D341Med (cell line): ENCODE measurements at places on chromosomes 5 and 9.

DNA sequence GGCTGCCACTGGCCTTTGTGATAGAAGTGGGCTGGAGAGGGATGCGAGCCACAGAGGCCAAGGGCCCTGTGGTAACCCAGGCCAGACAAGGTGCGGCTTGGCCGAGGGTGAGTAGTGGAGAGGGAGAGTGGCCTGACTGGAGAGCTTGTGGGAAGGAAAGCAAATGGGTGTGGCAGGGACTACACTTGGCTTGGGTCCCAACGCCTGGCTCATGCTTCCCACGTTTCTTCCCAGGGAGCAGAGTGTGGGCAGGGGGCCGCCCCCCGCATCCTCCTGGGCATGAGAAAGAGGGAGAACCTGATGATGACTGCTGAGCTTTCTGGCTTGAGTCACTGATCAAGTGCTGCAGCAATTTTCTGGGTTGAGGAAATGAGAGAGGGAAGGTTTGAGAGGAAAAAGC is 95.7 kb downstream of the ANKH start:
- no peak for DNase-seq

DNA sequence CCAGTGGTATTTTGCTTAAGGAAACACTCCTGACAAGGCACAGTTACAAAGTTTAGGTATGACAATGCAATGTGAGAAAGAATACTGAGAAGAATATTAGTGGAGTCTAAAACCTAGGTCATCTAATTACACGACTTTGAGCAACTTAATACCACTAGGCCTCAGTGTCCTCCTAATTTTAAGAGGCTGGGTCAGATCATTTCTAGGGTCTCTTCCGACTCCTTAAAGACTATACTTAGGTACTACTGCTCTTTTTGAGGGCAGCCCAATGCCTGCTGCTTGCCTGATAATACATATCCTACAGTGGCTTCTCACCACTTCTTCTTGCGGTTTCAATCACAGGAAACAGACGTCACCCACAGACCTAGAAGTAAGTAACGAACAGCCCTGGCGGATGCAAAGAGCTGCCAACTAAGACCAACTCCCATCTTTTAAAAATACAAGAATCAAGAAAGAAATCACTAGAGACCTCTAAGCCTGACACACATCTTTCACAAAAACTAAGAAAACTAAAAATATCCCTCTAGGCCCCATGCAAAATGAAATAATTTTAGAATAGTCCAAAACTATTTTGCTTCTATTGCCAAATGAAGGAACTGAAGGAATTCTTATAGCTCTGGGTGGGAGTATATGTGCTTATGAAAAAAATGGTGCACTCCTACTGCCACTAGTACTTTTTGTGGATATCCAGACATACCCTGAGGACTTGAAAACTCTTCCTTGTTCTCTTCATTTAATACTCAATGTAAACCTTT is 13.1 kb downstream of the DIAPH1 start:
- DNase-seq = no peak

GRCh38 chr5:107651325-107651724 is 19.4 kb downstream of the EFNA5 start:
- no peak for DNase-seq

DNA sequence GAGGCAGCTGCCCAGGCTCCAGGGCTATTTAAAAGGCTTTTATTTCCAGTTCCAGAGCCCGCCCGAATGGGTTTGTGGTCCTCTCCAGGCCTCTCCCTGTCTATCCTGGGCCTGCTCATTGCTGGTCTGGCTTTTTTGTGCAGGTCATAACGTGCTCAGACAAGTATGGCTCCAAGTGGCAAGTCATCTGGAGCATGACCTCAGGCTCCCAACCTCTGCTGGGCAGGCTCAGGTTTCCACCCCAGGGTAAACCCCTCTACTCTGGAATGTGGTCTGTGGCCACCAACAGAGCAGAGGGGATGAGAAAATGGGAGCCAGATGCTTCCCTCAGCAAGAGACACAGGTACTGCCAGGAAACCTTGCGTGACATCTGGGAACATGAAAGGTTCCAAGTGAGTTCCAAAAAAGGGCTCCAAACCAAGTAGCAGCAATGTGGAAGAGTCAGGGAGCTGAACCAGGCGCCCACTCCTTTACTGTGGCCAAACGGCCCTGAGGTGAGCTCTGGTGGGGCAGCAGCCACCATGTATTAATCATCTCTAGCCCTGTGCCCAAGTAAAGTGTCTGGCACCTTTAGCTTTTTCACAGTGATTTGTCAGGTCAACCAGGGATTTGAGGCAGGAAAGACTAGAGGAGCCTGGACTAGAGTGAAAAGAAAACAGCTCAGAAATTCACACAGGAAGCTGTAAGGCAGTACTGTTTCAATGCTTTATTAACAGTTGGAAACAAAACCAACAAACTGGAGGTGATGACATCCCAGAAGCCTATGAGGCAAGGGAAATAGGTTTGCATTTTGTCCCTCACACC is 25.7 kb downstream of the PCDHGC5 start:
- DNase-seq = no peak

DNA sequence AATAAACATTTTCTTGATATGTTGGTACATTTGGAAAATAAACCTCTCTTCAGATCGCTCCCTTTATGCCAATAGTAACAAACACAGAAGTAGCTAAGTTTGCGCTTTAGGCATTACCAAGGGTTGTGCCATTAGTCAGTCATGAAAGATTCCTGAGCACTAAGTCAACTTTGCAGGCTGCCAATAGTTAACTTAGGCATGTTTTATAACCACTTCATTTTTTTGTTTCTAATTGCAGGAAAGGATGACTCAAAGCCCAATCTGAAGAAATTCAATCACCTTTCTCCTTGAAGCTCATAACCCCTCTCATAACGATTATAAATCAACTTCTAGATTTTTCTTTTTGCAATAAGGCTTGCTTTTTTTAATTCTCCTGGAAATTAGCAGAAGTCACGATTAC is 517.0 kb downstream of the AGTPBP1 start:
- no peak for DNase-seq

GRCh38 chr5:6473284-6473683 is 24.6 kb downstream of the UBE2QL1 start:
- DNase-seq = no peak

- DNase-seq = no peak
Measured at GRCh38 chr5:113068559-113068958, 92.0 kb downstream of the DCP2 start.

GRCh38 chr5:179875741-179876609 is 17.4 kb upstream of the MRNIP start:
- no peak for DNase-seq

GRCh38 chr9:23123048-23123632 is 676.5 kb downstream of the DMRTA1 start:
- peak; percentile 42 for DNase-seq

GRCh38 chr9:127568618-127568970 is 43.5 kb upstream of the STXBP1 start:
- DNase-seq = no peak

GRCh38 chr5:168317521-168318147 is 26.2 kb downstream of the WWC1 start:
- DNase-seq = no peak

GRCh38 chr9:96420468-96421219 is 2.5 kb upstream of the ZNF367 start:
- no peak for DNase-seq

- DNase-seq = no peak
Measured at GRCh38 chr9:127539982-127540663, 72.0 kb upstream of the STXBP1 start.

DNA sequence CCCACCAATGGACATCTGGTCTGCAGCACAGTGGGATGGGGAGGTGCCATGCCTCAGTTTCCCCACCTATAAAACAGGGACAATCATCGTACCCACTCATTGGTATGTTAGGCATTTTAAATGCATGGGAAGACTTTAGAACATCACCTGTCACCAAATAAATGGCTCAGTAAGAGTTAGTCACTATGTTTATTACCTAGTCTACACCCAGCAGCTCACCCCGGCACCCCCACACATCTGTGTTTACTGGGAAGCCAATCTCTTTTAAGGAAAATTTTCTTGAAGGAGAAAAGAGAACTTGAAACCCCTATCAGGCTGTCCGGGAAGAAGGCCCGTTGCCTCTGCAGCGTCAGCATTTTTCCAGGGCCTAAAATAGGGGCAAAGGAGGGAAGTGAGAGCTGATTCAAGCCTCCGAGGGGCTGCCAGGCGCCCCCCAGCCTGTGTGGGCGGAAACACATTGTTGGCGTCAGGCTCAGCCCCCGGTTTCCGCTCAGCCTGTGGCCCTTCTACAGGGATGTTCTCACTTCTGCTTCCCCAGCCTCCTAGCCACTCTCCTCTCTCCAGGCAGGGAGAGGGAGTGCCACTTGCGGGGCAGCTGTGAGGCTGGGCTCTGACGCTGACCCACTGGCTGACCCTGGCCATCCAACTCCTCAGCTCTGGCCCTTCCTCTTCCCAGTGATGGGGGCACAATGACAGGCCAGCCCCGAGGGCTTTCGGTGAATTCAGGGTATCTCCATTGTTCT is 4.6 kb downstream of the CSF1R start:
- DNase-seq = peak; percentile 15
